Dermis blood vessel endothelial cell (primary cell): ENCODE measurements at places on chromosomes 13 and 19. TPM values are rescaled to one million over a fixed set of nuclear protein-coding genes. Genes with fewer than 3 reads are reported as not detected.
A peak's percentile ranks its signal among the peaks of the same experiment; 100 is the strongest.

Gene SIGLEC10
- not detected in 2 replicates for total RNA-seq

Gene MEF2B
- total RNA-seq: 0.34 TPM in 1 of 2 replicates, not detected in the other

Gene DZIP1
- 4.0 and 5.3 TPM in 2 replicates for total RNA-seq

DNA sequence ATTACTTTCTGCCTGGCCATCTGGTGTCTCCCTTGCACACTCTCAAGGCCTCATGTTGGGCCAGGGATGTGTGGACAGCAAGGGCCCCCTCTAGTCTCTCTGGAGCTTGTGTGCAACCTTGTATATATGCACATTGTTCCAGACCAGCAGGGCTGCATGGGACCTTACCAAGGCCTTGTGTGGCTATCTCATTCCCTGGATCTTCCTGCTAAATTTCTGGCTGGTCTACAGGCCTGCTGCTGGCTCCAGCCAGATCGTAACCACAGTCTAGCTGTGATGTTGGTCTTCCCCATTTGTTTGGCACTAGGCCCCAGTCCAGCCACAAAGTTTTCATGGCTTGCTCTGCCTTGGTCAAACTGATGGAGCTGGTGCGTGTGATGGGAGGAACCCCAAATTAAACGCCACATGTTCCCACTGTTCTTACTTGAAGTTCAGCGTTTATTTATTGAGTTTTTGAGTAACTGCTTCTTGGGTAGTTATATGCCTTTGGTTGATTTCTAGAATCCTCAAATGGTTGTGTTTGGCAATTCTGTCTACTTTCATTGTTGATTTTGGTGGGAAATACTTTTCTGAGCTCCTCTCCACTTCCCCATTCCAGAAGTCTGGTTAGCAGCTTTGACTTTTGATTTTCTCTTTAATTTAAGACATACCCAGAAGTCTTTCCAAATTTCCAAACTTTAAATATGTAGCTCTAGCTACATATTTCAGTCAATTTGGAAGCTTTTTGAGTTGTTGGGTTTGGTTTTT lies 56.4 kb downstream of the SIPA1L3 start:
- DNase-seq: peak; percentile 31

- no peak for DNase-seq
These were observed 157.7 kb downstream of the ZNF536 start for GRCh38 chr19:30529876-30530275.

Gene LRRC63
- total RNA-seq: 0.09 TPM in 1 of 2 replicates, not detected in the other

DNA sequence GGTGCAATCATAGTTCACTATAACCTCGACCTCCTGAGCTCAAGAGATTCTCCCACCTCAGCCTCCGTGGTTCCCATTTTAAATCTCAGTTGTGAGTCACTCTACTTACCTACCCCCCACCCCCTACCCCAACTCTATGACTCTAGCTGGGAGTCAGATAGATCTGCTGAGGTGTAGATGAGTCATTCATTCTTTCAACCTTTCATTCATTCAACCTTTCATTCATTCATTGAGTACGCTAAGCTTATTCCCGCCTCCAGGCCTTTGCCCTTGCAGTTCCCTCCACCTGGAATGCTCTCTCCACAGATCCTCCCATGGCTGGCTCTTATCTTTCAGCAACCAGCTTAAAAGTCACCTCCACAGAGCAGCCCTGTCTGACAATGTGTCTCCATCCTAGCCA lies 1.1 kb upstream of the MAST1 start:
- DNase-seq: no peak

DNA sequence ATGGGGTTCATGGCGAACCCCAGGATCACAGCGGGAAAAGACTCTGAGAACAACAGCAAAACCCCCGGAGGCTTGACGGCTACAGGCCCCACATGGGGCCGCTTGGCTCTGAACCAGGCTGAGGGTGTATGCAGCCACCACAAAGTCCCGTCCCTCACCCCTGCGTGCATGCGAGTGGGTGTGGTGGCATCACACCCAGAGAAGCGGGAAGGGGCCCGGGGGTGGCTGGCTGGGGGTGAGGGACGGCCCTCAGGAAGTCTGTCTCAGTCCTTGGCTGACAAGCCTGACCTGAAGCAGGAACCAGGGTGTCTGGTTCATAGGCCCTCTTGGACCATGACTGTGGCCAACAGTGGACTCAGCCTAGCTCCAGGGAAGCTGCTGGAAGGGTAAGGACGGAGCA lies 34.2 kb downstream of the CEBPG start:
- no peak for DNase-seq

- DNase-seq: no peak
These were observed 9.2 kb downstream of the ABCA7 start for GRCh38 chr19:1049106-1049505.

DNA sequence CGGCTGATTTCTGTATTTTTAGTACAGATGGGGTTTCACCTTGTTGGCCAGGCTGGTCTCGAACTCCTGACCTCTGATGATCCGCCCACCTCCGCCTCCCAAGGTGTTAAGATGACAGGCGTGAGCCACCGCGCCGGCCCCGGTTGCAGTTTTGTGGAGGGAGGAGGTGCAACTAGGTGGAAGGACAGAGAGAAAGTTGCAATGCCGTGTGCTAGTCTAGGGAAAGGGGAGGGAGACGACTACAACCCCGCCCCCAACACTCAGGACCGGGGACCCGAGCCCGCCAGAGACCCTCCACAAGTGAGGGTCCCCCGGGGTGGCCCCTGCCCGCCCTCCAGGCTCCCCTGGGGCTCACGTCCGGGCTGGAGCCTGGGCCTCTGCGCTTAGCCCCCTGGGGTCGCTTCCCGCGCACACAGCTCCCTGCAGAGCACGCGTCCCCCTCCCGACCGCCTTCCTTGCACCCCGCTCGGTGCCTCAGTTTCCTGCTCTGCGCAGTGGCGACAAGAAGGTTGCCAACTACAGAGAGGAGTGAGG lies 1.2 kb upstream of the ARID3A start:
- DNase-seq: no peak

Gene PDCD2L
- 15.9 and 20.4 TPM in 2 replicates for total RNA-seq

- no peak for DNase-seq
These were observed 17.7 kb downstream of the METTL21C start for GRCh38 chr13:102677122-102677521.
